SJCRH30 (cell line): ENCODE measurements at places on chromosomes 3 and 15.
A peak's percentile ranks its signal among the peaks of the same experiment; 100 is the strongest.

DNA sequence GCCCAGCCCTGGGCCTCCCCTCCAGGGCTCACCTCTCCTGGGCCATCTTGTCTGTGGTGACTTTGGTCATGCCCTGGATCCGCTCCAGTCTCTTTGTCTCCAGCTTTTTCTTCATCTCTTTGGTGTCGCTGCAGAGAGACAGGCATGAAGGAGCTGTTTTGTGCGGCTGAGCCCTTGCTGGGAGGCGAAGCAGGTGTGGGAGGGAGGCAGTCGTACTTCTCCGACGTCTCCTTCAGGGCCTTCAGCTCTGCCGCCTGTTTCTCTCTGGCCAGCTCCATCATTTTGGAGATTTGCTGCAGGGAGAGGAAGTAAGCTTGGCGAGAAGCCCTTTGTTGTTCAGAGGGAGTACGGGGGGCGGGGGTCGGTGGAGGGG lies 7.7 kb upstream of the ANKRD63 start:
- DNase-seq, result no peak

- no peak for DNase-seq
Measured at GRCh38 chr3:197019021-197019420, 10.6 kb downstream of the MELTF start.

- DNase-seq, result no peak
Measured at GRCh38 chr3:134441821-134442220, 44.0 kb downstream of the ANAPC13 start.

- DNase-seq, result no peak
Measured at GRCh38 chr3:72044231-72044855, 259.4 kb upstream of the PROK2 start.

DNA sequence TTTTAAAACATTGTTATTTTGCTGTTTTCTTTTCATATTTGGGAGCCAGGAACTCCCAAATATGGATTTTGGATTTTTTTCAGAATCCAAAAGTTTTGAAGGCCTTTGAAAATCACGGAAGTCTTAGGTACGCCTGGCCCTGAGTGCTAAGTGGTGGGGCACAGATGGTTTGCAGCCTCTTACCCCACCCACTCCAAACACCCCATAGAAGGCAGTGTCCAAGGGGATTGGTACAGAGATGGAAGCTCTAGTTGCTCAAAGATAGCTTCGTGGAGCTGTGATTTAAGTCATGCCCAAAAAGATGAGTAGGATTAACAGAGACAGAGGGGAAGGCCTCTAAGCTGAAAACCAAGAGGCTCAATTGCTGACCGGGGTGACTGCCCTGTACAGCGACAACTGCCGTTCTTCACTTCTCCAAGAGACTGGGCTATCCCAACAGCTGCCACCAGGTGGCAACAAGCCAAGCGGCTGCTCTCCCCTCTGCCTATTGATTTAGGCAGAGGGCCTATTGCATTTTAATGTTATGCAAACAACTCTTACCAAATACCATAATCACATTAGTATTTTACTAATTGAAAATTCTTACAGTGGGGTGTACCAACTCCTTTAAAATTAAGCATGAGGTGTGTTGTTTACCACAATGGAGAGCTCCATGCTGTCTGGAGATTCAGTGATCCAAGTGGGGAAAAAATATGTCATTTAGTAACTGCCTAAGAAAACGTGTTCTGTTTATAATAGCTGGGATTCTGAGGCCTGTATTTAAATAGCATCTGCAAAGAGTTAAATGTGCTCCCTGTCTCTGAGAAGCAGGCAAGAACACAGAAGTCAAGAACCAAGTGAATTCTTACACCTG lies 64.0 kb upstream of the C15orf61 start:
- DNase-seq, result peak; percentile 82

DNA sequence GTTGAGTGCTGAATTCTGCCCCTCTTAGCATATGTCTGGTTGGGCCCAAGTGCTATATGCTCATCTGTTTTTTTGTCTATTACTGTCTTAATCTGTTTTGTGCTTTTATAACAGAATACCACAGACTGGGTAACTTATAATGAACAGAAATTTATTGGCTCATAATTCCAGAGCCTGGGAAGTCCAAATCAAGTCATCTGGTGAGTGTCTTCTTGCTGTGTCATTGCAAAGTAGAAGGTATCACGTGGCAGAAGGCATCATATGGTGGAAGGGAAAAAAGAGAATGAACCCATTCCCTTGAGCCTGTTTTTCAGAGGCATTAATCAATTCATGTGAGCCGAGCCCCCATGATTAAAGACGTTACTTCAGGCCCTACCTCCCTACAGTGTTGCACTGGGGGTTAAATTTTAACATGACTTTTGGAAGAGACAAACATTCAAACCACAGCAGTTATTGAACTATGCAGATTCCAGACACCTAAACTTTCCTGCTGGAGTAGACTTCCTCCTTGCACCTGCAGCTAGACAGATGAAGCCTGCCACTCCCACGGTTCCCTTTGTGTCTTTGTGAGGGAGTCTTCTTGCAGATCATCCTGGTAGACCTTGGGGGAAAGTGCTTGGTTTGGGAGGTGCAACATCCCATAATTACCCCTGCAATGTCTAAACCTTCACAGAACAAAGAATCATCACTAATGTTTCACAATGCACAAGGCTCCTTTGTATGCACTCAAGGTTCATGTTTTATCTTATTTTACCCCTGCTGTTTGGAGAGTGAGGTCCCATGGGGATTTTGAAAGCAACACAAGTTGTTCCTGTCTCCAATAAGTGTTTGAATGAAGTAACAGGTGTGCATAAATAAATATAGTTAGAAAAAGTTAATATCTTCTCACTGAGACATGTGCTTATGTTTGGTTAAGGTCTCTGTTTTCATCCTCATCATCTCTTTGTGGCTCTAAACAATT lies 64.7 kb upstream of the XCR1 start:
- no peak for DNase-seq

- DNase-seq, result no peak
Measured at GRCh38 chr3:31752305-31753049, 219.8 kb downstream of the STT3B start.

- no peak for DNase-seq
Measured at GRCh38 chr3:38210141-38210757, 44.9 kb downstream of the OXSR1 start.

- DNase-seq, result no peak
Measured at GRCh38 chr3:141269961-141270360, 38.3 kb downstream of the PXYLP1 start.

DNA sequence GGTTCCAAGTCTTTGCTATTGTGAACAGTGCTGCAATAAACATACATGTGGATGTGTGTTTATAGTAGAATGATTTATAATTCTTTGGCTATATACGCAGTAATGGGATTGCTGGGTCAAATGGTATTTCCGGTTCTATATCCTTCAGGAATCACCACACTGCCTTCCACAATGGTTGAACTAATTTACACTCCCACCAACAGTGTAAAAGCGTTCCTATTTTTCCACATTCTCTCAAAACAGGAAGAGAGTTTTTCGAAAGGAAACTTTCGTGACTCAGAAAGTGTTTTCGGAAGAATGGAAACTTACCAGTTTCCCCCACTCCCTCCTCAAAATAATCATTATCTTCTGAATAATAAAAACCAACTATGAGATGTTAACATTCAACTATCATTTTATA lies 205.8 kb downstream of the ALCAM start:
- DNase-seq, result no peak

DNA sequence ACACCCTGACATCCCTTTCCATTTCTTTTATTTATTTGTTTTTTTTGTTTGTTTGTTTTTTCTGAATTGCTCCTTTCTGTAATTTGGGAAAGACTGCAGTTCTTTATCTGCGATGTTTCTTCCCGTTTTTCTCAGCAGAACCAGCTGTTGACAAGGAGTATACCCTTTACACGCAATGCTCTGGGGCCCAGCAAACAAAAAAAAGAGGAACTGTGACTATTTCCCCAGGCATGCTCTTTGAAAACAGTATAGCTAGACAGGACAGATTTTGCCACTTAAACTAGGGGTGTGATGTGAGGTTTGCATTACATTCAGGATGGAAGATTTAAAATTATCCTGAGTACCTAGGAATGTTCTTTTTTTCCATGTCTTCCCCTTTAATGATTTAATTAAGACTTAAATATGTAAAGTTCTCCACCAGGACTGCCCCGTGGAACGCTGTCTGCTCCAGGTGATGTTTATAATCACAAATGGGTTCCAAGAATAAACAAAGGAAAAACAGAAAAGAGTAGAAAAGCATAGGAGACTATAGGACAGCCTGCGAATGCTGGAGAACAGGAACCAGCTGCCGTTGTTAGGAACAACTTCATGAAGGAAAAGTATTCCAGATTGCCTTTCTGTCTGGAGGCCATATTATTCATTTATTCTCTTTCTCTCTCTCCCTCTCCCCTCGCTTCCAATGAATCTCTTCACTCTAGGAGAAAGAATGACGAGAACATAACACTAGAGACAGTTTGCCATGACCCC lies 43.3 kb downstream of the TGFBR2 start:
- DNase-seq, result no peak

GRCh38 chr15:76204109-76204845 lies 107.0 kb downstream of the ETFA start:
- no peak for DNase-seq

DNA sequence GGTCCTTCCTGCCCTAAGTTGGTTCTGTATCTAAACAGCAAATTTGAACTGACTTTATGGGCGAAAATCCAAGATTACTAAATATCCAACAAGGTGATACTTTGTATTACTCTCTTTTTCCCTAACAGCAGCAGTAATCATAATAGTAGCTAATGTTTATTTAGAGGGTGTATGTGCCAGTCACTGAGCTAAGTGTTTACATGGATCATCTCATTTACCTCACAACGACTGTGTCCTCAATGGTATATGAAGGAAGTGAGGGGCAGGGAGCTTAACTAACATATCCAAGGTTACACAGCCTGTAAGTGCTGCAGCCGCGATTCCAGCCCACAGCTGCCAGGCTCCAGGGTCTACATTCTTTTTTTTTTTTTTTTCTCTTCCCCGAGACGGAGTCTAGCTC lies 10.3 kb upstream of the LRRC34 start:
- DNase-seq, result no peak

DNA sequence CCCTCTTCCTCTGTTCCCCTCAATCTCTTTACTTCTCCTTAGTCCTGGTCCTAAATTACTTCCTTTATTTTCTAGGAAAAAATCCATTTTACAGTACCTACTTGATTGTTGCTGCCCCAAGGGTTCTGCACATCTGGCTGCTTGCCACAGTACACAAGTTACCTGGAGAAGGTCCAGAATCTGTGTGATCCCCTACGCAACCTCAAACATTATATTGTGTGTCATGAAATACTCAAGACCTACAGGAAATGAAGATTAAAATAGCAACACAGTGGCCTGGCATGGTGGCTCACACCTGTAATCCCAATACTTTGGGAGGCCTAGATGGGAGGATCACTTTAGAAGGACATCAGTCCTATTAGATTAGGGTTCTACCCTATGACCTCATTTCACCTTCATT lies 48.7 kb downstream of the PRKAR2A start:
- no peak for DNase-seq

GRCh38 chr3:149368674-149369497 lies 8.6 kb downstream of the TM4SF1 start:
- DNase-seq, result no peak

- no peak for DNase-seq
Measured at GRCh38 chr3:69119138-69119537, 3.3 kb downstream of the LMOD3 start.

DNA sequence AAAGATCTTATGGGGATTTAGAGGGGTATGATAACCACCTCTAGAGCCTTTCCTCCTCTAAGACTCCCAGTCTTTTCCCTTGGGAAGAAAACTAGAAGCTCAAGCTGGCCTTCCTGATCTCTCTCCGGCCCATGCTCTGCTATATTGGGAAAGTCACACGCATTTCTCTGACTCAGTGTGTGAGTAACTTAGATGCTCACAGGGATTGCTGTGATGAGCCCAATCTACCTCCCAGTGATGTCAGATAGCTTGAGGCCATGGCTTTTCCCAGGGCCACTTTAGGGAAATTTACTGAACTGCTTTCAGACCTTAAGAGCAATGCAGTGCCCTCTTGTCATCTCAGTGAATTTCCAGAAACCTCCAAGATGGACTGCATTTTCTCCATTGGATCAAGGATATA lies 8.6 kb upstream of the ST8SIA2 start:
- DNase-seq, result no peak

DNA sequence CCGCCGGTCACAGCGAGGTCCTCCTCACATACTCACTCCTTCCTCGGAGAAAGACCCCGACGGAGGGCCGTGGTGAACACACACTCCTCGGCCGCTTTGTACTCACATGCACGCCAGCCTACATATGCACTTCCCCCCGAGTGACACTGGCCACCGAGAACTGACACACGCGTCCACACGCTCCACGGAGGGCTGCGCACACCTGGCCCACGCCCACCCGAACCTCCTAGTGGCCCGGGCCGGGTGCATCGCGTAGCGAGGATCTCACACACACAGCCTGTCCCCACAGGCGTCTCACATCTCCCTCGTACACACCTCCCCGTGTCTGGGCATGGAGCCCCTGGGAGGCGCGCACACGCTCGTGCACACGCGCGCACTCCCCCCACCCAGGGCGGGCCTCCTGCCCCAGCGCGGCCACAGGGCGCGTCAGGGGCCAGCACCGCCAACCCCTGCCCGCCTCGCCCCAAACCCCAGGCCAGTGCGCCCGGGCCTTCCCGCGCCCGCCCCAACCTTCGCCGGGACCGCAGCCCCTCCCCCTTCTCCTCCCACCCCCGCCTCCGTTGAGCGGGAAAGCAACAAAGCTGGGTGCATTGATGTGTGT lies 411 bp upstream of the C3orf70 start:
- no peak for DNase-seq

GRCh38 chr3:10192953-10193691 lies 28.4 kb downstream of the IRAK2 start:
- no peak for DNase-seq

GRCh38 chr3:116863270-116863770 lies 153.7 kb downstream of the TUSC7 start:
- DNase-seq, result no peak

- DNase-seq, result no peak
Measured at GRCh38 chr3:106381286-106381938, 512.6 kb upstream of the CBLB start.
